ENCODE measurements at places on chromosomes 1 and 21.

DNA sequence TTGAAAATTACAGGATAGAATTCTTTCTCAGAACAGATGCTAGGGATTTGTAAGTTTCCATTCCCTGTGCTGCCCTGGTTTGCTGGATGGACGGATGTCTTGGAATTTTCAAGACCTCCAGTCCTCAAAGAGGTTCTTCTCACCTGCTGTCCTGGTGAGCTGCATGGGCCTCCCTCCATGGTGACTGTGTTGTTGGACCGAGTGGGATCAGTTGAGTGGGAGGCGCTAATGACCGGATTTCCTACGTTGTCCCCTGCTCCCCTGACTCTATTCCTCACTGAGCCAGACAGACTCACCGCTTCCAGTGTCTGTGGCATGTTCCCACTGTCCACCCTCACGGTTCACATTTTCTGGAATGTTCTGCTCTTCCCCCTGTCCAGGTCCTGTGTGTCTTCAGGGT is 229.8 kb downstream of the CAMTA1 start:
- DNase-seq: no peak

DNA sequence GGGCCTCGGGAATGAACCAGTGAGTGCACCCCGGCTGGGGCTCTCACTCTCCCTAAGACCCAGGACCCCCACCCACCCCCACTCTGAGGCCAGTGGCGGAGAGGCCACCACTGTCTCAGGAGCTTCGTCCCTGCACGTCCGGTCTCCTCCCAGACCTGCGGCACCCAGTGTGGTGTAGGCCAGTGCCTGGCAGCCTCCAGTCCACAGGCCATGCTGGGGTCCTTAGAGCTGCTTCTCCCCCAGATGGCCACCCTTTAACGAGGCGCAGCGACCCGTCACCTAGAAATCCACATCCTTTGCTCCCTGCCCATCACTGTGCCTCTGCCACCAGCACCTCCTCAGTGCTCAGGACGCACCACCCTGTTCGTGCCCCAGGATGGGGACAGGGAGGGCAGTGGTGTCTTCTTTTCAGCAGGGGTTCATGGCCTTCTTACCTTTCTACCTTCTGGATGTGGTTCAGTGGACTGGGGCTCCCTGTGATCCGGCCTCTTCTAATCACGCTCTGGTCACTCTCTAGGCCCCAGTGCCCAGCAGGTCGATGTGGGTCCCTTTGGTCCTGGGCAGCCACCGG is 131.9 kb upstream of the ARHGEF16 start:
- no peak for DNase-seq

GRCh38 chr1:72485801-72486200 is 203.5 kb upstream of the NEGR1 start:
- DNase-seq: no peak

- no peak for DNase-seq
These were observed 8.0 kb upstream of the OXCT2 start for GRCh38 chr1:39779137-39779536.

DNA sequence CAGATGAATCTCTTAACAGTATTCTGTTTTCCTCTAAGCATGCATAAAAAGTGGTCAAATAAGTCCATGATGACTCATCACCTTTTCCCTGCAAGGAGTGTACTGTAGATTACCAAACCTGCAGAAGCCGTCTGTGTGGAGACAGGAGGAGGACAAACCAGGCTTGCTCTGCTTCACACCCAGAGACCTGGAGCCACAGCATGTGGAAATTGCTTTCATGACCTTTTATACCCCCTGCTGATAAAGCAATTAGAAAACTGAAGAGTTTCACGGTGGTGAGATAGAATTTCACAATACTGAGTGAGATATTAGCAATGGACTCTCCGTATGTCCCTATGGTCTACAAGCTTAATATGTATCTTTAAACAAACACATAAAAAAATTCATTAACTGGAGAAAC is 9.4 kb downstream of the CORT start:
- no peak for DNase-seq

- DNase-seq: no peak
These were observed 24.5 kb upstream of the TRIM45 start for GRCh38 chr1:117146072-117146471.

DNA sequence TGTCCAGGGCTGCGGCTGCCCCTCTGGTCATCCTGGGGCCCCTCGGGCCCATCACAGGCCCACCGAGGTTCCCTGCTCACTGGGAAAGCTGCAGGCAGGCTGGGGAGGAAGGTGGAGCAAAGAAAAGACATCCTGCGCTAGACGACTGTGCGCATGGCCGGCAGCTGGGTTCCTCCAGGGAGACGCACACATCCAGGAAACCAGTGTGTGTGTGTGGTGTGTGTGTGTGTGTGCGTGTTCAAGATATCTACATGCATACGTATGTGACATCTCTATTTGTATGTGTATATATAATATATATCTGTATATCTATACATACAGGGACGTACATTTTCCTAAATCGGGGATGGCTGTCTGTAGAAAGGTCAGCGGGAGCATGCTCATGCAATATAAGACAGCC is 63.7 kb downstream of the ACOT7 start:
- DNase-seq: no peak

GRCh38 chr1:205567716-205568115 is 63.2 kb downstream of the CDK18 start:
- no peak for DNase-seq

GRCh38 chr1:26155370-26156284 is 3.3 kb upstream of the FAM110D start:
- no peak for DNase-seq

DNA sequence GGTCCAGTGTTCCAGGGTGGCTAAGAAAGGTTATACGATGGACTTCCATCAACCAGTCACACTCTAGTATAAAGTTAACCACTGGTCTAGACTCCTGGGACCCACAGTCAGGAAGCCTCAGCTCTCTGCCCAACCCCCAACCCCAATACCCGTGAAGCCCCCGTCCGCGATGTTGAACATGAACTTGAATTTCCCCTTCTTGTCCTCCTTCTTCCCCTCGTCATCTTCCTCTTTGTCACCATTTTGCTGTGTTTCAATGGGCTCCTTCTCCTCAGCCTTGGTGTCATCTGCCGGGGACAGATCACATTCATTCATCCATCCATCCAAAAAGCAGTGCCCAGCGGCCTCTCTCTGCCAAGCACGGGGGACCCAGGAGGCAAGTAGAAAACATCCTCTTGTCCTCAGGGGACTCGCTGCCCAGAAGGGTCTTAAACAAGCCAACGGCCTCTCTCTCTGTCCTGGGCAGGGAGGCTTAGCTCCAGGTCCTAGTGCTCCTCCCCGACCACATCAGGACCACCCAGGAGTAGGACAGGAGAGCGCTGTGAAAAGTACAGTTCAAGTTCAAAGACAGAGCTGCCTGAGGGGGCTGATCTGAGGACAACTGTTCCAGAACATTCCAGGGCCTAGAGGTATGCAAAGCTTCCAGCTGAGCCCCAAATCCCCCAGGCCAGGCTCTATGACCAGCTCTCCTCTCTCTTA is 66.5 kb downstream of the KCNAB2 start:
- no peak for DNase-seq

All from CD4-positive, alpha-beta T cell treated with Interferon gamma for 1 hour (primary cell).